ENCODE measurements at places on chromosomes 7 and 10.

DNA sequence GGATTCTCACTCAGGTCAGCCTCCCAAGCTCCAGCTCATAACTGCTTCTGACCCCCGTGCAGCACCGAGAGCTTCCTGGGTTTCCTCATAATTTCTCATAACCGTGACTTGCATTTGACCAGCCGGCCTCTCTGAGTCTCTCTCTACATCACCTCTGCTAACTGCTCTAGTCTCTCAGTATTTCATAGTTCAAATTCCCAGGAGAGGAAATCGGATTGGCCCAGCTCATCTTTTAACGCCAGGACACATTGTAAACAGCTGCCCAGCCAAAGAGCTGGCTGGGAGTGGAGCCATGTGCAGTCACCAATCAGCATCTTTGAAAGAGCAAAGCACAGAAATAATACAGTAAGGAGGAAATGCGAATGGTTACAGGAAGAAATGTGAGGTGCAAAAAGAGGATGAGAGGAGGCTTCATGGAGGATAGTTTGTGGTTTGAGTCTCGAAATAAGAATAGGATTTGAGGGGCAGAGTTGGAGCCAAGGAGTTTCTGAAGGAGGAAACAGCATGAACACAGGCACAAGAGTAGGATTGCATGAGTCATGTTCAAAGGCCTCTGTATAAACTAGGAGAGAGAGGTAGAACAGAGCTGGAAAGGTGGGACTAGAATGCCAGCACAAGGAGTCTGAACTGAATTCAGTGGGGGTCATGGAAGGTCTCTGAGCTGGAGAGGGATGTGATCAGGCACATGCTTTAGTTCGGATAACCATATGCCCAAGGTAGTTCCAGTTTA lies 15.2 kb upstream of the LBX1 start:
- no peak for DNase-seq

DNA sequence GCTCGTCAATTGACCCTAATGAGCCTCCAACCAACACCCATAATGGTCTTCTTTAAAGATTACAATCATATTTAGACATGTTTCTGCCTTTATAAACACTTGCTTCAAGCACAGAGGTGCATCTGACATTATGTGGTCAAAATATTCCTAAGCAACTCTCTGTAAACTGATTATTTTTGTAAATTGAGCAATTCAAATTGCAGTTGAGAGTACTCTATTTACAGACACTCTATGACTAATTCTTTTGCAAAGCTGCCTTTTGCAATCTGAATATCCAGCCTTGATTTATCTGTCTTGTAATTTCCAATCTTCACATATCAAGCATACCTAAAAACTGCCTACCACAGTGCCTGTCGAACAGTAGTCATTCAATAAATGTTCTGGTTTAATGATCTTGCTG lies 112.0 kb downstream of the PDE1C start:
- DNase-seq = no peak

DNA sequence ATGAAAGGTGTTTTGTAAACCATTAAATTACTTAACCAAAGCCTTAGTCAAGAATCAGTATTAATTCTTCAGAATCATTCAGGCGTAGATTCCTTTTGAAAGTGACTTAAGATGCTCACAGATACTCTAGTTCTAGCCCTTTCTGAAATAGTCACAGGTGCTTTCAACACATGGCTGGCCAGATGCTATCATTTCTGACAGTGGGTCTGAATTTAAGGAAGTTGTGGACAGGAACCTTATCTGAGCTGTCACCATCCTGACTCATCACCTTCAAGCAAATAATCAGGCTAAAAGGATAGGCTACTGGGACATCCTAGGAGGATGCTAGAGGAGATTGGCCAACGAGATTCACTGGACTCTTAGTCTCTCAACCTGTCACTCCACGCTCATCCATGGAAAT lies 501.5 kb downstream of the LRMDA start:
- no peak for DNase-seq

DNA sequence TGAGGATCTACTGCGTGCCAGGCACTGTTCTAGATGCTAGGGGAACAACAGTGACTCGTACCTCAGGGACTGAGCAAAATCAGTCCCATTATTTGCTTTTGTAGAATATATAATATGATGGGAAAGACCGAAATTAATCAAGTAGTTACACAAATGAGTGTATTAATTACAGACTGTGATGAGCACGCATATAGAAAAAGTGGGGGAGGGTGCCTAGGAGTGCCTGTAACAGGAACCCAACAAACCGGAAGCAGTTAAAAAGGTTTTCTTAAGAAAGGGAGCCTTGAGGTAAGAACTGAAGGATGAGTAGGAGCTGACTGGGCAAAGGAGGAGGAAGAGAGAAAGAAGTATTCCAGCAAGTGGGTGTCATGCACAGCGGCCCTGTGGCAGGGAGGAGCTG lies 28.2 kb upstream of the IL6 start:
- no peak for DNase-seq

DNA sequence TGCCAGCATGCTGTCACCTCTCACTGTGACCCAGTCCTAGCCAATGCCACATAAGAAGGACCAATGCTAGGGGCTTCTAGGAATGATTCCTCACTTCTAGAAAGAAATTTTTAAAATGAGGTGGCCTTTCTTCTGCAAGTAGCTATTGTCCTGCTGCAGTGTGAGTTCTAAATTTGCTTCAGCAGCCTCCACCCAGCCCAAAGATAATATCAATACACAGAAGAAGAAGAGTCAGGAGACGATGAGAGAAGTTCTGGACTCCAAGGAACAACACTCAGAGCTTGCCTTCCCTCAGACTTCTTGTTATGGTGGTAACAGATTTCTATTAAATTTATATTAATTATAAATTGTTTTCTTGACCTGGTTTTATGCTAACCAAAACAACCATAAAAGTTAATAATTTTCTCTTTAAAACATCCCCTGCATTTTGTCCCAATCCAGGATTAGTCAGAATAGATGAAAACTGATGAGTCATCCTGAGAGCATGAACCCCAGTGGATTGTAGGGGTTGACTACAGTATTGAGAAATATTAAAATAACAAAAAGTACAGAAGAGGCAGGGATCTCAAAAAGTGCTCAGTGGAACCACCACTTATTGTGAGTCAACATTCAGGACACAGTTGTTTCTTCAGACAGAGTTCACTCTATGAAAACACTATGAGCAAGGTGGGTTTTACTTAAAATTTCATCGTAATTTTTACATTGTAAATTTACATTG lies 29.6 kb upstream of the AKR1C2 start:
- DNase-seq = no peak

GRCh38 chr10:75431180-75432111 lies at the start of gene LRMDA:
TSS of gene LRMDA (plus strand) at chr10:75431624.
- DNase-seq = no peak

DNA sequence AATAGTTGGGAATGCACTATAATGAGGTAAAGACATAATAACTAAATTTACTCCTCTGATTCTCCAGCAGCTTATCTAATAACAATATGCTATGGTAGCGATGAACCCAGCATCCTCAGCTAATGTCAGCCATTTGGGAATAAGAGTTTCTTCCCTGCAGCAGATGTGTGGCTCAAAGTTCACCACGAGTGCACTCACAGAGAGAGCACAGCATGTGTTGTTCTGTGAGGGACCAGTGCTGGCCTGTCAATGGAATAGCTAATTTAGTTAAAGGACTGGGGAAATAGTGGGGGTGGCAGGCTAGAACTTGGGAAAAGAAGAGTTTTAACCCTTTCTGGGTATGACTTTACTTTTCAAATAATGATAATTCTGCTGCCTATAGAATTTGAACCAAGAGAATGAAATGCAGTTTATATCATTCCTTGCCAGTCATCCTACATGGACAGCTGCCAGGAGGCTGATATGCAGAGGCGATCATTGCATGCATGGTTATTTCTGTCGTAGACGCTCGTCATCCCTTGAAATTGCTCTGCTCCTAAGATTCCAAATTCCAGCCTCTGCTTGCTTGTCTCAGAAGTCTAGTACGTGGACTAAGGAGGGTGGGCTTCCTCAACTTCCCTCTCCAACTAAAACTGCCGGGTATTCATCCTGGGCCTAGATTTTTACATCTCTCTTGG lies 355.6 kb downstream of the RNLS start:
- no peak for DNase-seq

DNA sequence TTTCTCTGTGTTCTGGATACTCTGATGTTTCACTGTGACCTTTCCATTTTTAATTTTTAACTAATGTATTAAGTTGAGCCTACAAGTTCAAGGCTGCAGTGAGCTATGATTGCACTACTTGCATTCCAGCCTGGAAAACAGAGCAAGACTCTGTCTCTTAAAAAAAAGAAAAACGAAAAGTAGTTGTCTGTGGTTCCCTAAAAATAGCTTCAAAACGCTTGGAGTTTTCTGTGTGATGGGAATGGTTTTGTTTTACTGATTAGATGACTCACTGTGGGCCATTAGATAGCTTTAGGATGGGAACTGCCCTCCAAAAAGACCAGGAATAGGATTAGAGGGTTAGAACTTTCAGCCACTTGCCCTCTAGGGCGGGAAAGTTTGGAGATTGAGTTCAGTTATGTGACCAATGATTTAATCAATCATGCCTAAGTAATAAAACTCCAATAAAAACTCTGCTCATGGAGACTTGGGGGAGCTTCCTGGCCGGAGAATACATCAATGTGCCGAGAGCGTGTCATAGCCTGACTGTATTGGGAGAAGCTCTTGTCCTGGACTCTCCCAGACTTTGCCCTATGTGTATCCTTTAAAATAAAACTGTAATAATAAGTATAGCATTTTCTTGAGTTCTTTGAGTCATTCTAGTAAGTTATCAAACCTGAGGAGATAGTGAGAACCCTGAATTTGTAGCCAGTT lies 147.1 kb downstream of the LYZL1 start:
- DNase-seq = no peak

- no peak for DNase-seq
Observed at GRCh38 chr10:131821378-131822012, 79.3 kb upstream of the PPP2R2D start.

- no peak for DNase-seq
Observed at GRCh38 chr10:78359640-78360091, 326.0 kb downstream of the RPS24 start.

DNA sequence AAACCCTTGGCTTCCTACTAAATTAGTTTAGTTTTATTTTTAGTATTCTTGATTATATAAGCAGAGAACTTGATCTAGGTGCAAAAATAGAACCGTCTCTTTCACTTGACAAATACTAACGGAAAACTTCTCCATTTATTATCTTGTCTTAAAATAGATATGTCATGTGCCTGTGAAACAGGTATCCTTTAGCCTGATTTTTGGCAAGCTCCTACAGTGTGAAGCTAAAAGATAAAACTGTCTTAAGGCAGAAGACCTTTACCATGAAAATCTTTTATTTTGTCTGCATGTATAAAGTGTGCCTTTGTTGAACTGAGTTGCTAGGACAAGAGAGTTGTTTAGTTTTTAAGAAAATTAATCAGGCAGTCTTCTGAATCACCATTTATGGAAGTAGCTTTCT lies 90.6 kb downstream of the CYP51A1 start:
- DNase-seq = no peak

DNA sequence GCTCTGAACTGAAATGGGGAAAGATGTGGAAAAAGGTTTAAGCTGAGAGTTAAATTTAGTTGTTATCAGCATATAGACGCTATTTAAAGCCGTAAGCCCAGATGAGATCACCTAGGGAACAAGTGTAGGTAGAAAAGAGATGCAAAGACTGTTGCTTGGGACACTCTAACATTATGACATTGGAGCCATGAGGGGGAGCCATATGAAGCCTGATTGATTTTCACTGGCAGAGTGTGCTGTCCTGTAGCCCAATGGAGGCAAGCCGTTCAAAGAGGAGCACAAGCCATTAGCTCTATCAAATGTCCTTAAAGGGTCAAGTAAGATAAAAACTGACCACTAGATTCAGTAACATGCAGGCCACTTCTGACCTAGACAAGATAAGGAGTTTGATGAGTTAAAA lies 223.3 kb downstream of the TWIST1 start:
- no peak for DNase-seq

DNA sequence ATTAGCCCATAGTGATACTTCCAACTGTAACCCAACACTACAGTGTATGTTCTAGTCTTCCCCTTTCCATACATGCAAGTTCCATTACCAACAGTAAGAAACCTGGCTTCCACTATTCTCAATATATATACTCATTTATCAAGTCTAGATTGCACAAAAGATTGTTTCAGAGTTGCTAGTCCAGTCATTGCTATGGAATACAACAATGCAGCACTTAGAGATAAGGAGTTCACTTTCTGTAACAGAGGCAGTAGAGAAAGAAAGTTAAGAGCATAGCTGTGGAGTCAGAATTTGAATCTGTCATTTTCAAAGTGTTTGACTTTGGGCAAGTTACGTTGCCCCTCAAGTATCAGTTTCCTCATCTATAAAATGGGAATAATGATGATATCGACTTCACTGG lies 90.1 kb downstream of the RTKN2 start:
- no peak for DNase-seq

GRCh38 chr7:38142736-38143135 lies 35.3 kb upstream of the STARD3NL start:
- DNase-seq = no peak

- no peak for DNase-seq
Observed at GRCh38 chr7:114255404-114255841, 159.2 kb upstream of the FOXP2 start.

DNA sequence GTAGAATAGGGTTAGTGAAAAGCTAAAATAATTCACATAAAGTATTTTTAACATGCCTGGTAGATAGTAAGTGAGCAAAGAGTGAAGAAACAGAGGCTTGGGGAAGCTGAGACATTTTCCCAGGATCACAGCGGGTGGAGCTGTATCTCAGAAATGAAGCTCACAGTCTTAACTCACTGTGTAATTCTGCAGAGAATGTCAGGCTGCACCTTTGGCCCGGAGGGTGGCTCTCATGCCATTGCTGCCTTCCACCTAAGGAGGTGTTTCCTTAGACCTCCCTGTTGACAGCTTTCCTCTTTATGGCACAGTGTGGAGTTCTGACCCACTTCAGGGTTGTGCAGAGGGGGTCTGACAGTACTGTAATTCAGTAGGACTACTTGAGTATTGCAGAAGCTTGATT lies 2.9 kb upstream of the GTPBP4 start:
- no peak for DNase-seq

GRCh38 chr10:72764151-72764550 lies 72.2 kb downstream of the MCU start:
- DNase-seq = no peak

DNA sequence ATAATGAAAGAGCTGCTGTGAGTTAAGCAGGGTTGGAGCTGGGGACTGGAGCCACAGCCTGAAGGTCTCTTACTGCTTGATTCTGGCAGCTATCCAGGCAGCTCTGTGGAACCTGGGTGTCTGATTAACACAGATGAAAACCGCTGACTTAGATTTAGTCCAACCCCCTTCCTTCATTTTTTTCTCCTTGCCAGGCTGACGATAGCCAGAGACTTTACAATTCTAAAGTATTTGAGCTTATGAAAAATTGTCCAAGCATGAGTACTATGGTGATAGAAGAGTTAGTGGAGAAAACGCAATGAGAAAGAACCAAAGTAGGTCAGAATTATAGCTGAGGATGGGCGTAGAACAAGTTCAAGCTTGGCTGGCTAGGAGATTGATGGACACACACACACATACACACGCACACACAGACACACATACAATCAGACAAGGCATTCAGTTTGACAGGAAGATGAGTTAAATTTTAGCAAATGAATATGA lies 13.5 kb upstream of the GPR85 start:
- no peak for DNase-seq

- DNase-seq = no peak
Observed at GRCh38 chr10:83167081-83167480, 972.2 kb upstream of the GHITM start.

All from NCI-H1436 (cell line).